ENCODE measurements at places on chromosomes 7 and 10. TPM values are rescaled to one million over a fixed set of nuclear protein-coding genes. Genes with fewer than 3 reads are reported as not detected.

The DPP6 gene
- 0.35 TPM for polyA plus RNA-seq

DNA sequence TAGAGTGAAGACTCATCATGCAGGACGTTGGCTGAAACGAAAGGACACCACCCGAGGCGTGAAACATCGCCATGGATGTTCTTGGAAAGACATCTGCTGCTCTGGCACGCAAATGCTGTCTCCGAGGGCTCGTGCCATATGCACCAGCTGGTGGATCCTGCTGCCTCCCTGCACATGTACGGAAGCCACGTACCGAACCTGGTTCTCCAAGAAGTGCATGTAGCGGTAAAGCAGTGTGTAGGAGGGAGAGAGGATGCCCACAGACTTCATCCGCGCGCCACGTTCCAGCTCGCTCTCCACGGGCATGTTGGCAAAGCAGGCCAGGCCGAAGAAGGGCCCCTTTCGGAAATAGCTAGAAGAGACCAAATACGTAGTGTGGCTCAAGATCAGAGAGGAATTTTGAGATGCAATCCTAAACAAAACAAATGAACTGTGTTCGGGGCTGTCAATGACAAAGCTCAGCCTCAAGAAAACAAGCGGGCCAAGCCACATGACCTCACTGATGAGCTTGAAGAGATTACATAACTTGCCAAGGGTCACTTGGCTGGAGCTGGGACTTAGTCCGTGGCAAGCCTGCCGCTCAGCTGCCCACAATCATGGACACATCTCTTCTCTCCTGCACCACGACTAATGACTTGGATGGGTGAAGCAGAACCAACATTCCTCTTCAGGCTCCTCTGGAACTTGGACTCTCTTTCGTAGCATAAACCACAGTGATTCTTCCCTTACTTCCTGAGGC, 16.5 kb downstream of the DENND11 start:
- DNase-seq: no peak

DNA sequence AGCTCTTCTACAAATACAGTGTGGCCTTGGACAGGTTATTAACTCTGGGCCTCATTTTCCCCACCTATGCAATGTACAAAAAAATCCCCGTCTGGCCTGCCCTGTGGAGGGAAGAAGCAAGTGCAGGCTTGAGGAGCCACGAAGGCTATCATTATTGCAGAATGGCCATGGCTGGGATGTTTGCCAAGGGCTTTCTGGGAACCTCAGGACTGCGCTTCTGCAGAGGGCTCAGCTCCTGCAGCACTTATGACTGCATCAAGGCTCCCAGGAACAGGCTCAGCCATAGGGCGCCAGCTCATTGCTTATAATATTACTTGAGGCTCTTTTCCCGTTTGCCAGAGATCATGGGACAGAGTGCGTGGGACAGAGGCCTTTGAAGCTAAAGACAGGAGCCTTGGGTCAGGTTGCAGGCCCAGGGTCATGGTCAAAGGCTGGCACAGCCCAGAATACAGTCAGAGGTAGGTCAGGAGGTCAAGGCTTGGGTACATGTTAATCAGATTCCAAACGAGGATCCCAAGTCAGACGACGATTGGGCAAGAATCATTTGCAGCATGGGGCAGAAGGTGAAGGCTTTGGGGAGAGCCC, 20.6 kb upstream of the C10orf105 start:
- no peak for DNase-seq

- DNase-seq: peak; percentile 64
Observed at GRCh38 chr10:86314616-86315548, 51.7 kb downstream of the GRID1 start.

GRCh38 chr10:31101123-31101522, 69.5 kb upstream of the ZNF438 start:
- no peak for DNase-seq

DNA sequence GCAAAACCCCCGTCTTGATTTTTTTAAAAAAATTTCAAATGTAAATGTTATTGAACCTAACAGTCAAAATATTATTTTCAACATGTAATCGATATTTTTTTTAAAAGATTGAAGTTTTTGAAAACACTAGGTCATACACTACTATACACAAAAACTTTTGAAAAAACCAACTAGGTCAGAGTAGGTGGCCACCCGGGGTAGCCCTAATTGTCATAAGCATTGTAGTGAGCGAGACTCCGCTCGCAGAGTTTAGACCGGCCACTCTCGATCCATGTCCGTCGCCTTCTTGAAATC, 417 bp downstream of the RFC2 start:
- DNase-seq: no peak

DNA sequence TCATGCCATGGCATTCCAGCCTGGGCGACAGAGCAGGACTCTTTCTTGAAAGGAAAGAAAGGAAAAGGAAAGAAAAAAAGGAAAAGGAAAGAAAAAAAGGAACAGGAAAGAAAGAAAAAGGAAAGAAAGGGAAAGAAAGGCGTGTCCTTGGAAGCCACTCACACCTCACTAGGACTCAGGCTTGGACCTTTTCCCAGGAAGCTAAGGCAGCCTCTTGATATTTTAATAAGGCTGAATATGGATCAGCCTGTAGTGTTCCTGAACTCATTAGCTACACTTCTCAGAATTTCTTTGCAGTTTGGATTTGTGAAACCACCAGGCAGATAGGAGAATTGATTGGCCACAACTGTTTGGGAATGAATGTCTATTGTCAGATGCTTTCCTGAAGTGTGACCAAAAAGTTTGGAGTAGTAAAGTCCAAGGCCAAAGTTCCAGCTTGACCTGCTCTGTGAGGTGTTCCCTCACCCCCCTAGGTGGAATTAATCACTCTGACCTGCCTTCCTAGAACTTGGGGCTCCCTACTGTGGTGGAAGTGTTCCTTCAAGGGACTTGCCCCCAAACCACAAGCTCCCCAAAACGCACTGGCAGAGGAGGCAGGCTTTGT, 7.1 kb upstream of the MALSU1 start:
- DNase-seq: no peak

DNA sequence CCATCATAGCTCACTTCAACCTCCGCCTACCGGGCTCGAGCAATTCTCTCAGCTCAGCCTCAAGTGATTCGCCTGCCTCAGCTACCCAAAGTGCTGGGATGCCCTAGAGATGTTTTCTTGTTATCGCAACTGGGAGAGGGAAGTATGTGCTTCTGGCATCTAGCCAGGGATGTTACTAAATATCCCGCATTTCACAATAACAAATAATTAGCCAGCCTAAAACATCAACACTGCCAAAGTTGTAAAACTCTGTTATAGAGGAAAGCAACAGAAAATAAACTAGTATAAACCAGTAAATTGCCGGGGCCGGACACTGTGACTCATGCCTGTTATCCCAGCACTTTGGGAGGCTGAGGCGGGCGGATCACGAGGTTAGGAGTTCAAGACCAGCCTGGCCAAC, 7.2 kb downstream of the INA start:
- no peak for DNase-seq

DNA sequence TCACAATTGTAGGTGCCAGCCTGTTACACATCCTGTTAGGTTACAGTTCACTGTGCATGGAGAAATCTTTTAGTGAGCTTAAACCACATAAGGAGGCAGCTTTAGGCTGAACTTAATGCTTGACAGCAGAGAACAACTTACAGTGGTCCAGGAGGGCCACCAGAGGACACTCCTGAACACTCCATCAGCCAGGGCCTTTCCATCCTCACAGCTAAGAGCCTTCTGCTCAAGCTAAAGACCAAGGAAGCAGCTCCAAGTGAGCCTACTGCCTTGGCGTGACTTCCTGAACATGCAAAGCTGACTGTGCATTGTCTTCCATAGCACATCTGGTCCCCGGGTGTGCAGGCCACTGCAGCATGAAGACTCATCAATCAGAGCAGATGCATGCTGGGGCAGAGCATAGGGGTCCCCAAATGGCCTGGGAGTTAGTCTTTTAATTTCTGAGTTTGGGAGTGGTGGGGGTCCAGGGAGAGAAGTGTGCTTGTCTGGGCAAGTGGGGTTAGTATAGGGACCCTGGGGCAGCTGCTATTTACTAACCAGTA, 105.0 kb downstream of the ZNF248 start:
- DNase-seq: no peak
